Activated CD8-positive, alpha-beta memory T cell treated with anti-CD3 and anti-CD28 coated beads, Interleukin-2, amount 10 ng/mL, durations not matched to agents 7 days and 5 days (primary cell): ENCODE measurements at places on chromosomes 11 and 22. TPM values are rescaled to one million over a fixed set of nuclear protein-coding genes. Genes with fewer than 3 reads are reported as not detected.

MMP7 gene
- not detected for total RNA-seq

OR10D3 gene
- total RNA-seq, result not detected

TEF gene
- 1.4 TPM for total RNA-seq

THY1 gene
- total RNA-seq, result not detected

GRCh38 chr11:119935349-119935925 lies 202.5 kb downstream of the TRIM29 start:
- no peak for DNase-seq
- peaks cover 9% of the 10 kb centered on the region for H3K27me3 ChIP-seq
- no peak overlapping the region for H3K27ac ChIP-seq
- no peaks in the 10 kb centered on the region for H3K36me3 ChIP-seq

GRCh38 chr11:130872102-130872501 lies 44.2 kb downstream of the SNX19 start:
- no peak overlapping the region for H3K4me3 ChIP-seq
- DNase-seq, result no peak
- no peaks in the 10 kb centered on the region for H3K4me1 ChIP-seq

- H3K27me3 ChIP-seq, result peaks cover 52% of the 10 kb centered on the region
- peak; percentile 47 for DNase-seq
- no peaks in the 10 kb centered on the region for H3K36me3 ChIP-seq
- peak overlapping the region; percentile 83 for H3K4me3 ChIP-seq
- no peak overlapping the region for H3K27ac ChIP-seq
Measured at GRCh38 chr22:42368379-42369249, 63.6 kb downstream of the NFAM1 start.

- no peak overlapping the region for H3K4me3 ChIP-seq
- H3K27me3 ChIP-seq, result no peaks in the 10 kb centered on the region
- no peaks in the 10 kb centered on the region for H3K4me1 ChIP-seq
- no peak overlapping the region for H3K27ac ChIP-seq
- no peaks in the 10 kb centered on the region for H3K36me3 ChIP-seq
Measured at GRCh38 chr22:23878219-23878618, 16.0 kb upstream of the MIF start.

DNA sequence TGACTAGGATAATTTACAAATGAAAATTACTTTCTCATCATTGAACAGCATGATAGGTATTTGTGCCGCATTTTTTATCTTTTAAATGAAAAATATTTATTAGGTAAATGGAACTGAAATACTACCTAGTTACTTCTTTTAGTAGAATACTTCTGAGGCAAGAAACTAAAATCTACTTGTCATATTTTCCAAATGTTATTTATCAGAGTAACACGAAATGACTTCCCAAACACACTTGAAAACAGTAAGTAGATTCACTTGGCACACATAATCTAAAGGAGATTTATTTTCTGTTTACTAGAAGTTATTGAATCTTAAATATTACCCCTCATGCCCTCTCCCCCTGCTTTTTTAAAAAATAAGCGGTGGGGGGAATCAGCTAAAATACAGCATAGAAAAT lies 2.3 kb downstream of the QSER1 start:
- no peak overlapping the region for H3K27ac ChIP-seq
- H3K27me3 ChIP-seq, result peaks cover 13% of the 10 kb centered on the region
- H3K4me3 ChIP-seq, result no peak overlapping the region
- H3K4me1 ChIP-seq, result peaks cover 35% of the 10 kb centered on the region
- no peak for DNase-seq
- H3K36me3 ChIP-seq, result peaks cover 6% of the 10 kb centered on the region

DNA sequence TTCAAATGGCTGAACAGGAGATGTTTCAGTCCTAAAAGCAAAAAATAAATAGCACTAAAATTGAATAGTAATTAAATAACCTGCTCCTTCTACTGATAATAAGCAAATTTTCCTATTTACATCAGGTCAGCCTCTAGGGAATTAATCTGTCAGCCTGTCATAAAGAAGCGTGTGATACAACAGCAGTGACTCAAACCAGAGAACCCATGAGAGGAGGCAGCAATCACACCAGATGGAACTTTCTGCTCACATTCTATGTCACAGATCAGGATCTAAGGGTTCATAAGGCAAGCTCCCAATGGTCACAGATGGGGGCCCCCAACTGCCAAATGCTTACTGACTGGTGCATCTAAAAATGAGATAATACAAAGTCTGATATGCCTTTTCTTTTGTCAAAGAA lies 41.1 kb downstream of the RBFOX2 start:
- H3K4me1 ChIP-seq, result no peaks in the 10 kb centered on the region
- H3K27ac ChIP-seq, result no peak overlapping the region
- peaks cover 31% of the 10 kb centered on the region for H3K27me3 ChIP-seq
- no peak overlapping the region for H3K4me3 ChIP-seq

GRCh38 chr22:50105208-50106100 lies 15.6 kb downstream of the MOV10L1 start:
- peaks cover 3% of the 10 kb centered on the region for H3K27me3 ChIP-seq
- H3K27ac ChIP-seq, result peak overlapping the region; percentile 85
- H3K4me3 ChIP-seq, result peak overlapping the region; percentile 67
- DNase-seq, result peak; percentile 68
- H3K36me3 ChIP-seq, result no peaks in the 10 kb centered on the region

- DNase-seq, result no peak
- H3K36me3 ChIP-seq, result no peaks in the 10 kb centered on the region
Measured at GRCh38 chr11:31645747-31646146, 136.2 kb downstream of the ELP4 start.

DNA sequence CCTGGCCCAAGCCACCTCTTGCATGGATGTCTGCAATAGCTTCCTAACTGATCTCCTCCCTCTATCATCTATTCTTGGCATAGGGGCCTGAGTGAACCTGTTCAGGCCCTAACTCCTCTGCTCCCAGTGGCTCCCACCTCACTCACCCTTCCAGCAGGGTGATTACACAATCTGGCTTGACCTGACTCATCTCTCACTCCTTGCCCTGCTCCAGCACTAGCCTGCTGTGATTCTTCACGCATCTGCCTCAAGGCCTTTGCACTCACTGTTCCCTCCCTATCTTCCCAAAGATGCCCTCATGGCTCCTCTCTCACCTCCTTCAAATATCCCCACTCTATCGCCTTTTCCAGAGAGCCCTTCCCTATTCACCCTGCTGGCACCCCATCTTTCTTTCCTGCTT lies 10.5 kb downstream of the SCN4B start:
- peaks cover 57% of the 10 kb centered on the region for H3K27me3 ChIP-seq
- H3K27ac ChIP-seq, result no peak overlapping the region
- H3K4me1 ChIP-seq, result peaks cover 16% of the 10 kb centered on the region
- no peaks in the 10 kb centered on the region for H3K36me3 ChIP-seq
- no peak overlapping the region for H3K4me3 ChIP-seq

GRCh38 chr11:24637520-24637919 lies 140.7 kb downstream of the LUZP2 start:
- no peaks in the 10 kb centered on the region for H3K27me3 ChIP-seq
- DNase-seq, result no peak
- H3K4me3 ChIP-seq, result no peak overlapping the region
- H3K36me3 ChIP-seq, result no peaks in the 10 kb centered on the region

DNA sequence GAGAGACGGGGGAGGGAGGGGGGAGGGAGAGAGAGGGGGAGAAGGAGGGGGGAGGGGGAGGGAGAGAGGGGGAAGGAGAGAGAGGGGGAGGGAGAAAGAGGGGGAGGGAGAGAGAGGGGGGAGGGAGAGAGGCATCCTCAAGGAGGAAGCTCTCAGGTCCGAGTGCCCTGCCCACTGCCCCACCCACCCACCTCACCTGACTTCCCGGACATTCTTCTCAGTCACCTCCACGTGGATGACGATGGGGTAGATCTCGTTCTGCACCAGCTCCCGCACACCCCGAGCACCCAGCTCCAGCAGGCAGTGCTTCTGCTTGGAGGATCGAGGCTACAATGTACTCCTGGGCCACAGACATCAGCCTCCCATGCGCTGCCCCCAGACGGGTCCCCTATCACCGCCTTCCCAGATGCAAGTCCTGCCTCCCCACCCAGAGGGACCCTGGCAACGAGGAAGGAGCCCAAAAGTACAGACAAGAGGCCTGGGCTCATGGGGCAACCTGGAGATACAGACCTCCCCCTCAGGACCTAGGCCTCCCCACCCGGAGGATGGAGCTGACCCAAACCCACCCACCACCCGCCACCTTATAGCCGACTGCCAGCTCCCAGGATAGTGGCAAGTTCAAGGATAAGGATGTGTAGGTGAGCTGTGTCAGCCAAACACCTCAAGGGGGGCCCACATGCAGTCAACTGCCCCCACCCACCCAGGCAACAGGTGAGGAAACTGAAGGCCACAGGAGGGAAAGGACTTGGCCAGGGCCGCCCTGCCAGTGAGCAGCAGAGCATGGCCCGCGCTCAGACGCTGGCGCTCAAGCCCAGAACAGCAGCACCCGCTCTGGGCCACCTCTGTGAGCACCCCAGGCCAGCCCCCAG lies 5.6 kb upstream of the MFNG start:
- H3K4me3 ChIP-seq, result no peak overlapping the region
- no peak for DNase-seq
- H3K4me1 ChIP-seq, result peaks cover 26% of the 10 kb centered on the region
- H3K27me3 ChIP-seq, result no peaks in the 10 kb centered on the region
- H3K27ac ChIP-seq, result no peak overlapping the region

GRCh38 chr11:65529475-65530156 lies 4.7 kb downstream of the SCYL1 start:
- peak overlapping the region; percentile 56 for H3K27ac ChIP-seq
- no peak overlapping the region for H3K4me3 ChIP-seq
- H3K27me3 ChIP-seq, result no peaks in the 10 kb centered on the region
- DNase-seq, result no peak

DNA sequence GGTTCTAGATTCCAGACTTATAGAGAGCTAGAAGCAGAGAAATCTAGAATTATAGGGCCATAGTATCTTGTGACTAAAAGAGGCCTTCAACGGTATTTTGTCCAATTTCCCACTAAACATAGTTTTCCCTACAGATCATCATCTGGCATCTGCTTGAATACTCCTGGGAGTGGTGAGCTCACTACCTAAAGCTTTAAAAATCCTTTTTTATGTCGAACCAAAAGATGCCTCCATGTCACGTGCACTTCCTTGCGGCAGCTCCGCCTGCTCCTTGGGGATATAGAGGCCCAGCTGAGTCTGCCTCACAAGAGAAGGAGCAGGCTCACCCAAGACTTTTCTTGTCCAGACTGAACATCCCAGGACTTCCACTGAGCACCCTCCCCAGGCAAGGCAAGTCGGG lies 4.3 kb upstream of the MB start:
- H3K4me1 ChIP-seq, result peaks cover 2% of the 10 kb centered on the region
- no peak overlapping the region for H3K4me3 ChIP-seq
- no peak overlapping the region for H3K27ac ChIP-seq
- DNase-seq, result no peak
- H3K27me3 ChIP-seq, result peaks cover 16% of the 10 kb centered on the region
- no peaks in the 10 kb centered on the region for H3K36me3 ChIP-seq

DNA sequence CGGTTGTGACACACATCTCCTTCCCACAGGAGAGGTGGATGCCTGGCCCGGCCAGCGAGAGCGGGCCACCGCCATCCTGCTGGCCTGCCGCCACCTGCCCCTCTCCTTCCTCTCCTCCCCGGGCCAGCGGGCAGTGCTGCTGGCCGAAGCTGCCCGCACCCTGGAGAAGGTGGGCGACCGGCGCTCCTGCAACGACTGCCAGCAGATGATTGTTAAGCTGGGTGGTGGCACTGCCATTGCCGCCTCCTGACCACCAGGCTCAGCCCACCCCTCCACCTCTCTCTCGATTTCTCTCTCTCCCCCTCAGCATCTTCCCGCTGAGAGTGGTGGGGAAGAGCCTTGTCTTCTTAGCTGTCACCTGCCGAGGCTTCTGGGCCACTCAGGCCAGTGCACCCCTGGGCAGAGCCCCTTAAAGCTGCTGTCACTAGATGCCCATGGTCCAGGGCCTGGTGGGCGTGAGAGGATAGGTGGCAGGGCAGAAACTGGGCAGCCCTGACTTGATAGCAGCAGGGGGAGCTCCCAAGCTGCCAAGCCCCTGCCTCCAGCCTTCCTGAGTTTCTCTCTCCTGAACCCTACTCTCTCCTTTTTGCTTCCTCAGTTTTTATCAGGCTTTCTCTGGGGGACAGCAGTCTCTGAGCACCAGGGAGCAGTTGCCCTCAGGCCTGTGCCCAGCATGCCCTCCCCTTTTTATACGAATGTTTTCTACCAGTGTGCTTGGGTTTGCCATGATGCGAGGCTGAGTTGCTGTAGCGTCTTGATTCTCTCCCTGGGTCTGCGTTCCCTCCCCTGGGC lies 9.3 kb downstream of the SHISA8 start:
- H3K27me3 ChIP-seq, result peaks cover 11% of the 10 kb centered on the region
- H3K27ac ChIP-seq, result peak overlapping the region; percentile 20
- H3K4me1 ChIP-seq, result peaks cover 25% of the 10 kb centered on the region
- H3K36me3 ChIP-seq, result peaks cover 3% of the 10 kb centered on the region
- no peak overlapping the region for H3K4me3 ChIP-seq
